ENCODE measurements at places on chromosomes 2 and 18.
A peak's percentile ranks its signal among the peaks of the same experiment; 100 is the strongest.

DNA sequence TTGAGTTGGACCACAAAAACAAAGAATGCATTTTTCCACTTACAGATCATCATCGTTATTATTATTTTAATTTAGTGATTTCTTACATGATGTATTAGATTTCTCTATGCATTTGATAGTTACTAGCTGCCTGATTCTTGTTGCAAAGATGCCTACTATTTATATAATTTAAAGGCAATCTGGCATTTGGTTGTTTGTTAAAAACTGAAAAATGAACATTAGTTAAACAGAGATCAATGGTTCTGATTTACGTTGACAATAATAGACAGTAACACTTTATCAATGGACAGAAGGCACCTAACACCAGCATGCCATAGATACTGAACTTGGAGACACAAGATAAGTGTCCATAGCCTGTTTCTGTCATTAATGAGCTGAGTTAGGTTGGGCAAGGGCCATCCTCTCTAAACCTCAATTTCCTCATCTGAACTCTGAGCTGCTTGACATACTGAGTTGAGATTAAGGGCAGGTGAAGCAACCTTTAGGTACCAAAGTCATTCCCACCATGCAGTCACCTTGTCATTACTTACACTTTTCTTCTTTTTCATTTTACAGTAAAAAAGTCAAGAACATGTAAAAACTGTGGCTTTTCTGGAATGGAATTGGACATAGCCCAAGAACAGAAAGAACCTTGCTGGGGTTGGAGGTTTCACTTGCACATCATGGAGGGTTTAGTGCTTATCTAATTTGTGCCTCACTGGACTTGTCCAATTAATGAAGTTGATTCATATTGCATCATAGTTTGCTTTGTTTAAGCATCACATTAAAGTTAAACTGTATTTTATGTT, 3.1 kb downstream of the CCL20 start:
- no peak overlapping the region for H3K4me3 ChIP-seq
- H3K36me3 ChIP-seq, result no peaks in the 10 kb centered on the region
- H3K27me3 ChIP-seq, result no peaks in the 10 kb centered on the region

- H3K27me3 ChIP-seq, result no peaks in the 10 kb centered on the region
- no peaks in the 10 kb centered on the region for H3K36me3 ChIP-seq
- H3K4me1 ChIP-seq, result peaks cover 27% of the 10 kb centered on the region
- DNase-seq, result no peak
- no peak overlapping the region for H3K4me3 ChIP-seq
- H3K27ac ChIP-seq, result no peak overlapping the region
These were observed 35.4 kb downstream of the INPP4A start for GRCh38 chr2:98479959-98480524.

DNA sequence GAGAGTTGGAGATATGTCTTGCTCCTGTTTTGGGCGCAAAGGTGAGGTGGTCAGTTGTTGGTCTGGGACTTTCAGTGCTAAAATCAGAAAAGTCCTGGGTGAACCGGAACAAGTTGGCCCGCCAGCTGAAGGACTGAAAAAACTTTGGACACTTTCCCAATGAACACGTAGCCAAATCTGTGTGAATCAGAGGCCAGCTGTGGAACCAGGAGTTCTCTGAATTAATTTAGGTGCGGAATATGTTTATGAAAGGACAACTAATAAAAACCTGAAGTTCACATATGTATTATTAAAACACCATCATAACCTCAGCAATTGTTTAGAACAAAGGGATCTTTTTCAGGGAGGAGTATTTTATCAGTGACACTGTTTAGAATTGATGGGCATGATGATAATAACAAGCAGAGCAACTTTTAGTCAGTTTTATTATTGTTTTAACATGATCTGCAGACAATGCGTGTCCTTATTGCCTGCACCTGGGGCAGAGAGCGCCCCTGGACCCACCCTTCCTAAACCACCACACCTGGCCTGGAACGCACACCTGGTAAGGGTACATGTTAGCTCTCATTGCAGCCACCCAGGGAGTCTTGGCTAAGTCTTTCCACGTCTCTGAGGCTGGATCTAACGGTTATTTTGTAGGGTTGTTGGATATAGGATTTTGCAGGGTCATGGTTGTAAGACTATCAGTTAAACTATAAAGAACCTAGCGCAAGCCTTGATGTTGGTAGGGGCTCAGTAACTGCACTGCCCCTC, 9.9 kb upstream of the ODC1 start:
- H3K4me1 ChIP-seq, result peaks cover 33% of the 10 kb centered on the region
- no peak overlapping the region for H3K4me3 ChIP-seq
- no peaks in the 10 kb centered on the region for H3K27me3 ChIP-seq
- H3K27ac ChIP-seq, result peak overlapping the region; percentile 66
- no peaks in the 10 kb centered on the region for H3K36me3 ChIP-seq

DNA sequence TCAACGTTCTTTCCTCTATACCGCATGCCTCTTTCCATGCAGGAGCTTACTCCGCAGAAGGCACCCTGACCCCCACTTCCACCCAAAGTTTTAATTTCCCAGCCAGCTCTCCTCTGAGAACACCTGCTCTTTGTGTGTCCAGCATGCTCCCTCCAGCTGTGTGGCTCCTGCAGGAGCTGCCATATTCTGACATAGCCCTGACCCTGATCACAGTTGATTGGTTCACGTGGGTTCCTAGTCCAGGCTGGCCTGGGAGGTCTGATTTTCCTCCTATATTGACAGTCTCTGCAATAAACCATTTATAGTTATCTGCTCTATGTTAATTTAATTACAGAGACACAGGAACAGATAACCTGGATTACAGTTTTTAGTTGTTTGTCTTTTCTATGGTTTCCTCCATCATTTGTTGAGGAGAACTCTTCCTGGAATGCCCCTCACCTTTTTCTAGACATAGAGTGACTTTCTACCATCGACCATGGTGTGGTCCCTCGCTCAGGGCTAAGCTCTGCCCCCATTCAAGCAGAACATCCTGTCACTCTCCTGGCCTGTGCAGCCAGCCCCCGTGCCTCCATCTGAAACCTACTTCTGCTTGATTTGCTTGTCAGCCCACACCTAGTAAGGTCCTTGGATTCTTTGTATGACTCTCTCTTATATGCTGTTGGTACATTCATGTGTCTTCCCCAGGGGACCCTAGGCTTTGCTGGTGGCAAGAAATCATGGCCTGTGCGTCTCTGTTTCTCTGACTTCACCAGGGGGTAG, 231.5 kb downstream of the LPIN1 start:
- no peak for DNase-seq
- H3K27ac ChIP-seq, result no peak overlapping the region
- no peaks in the 10 kb centered on the region for H3K27me3 ChIP-seq
- no peaks in the 10 kb centered on the region for H3K36me3 ChIP-seq
- no peaks in the 10 kb centered on the region for H3K4me1 ChIP-seq

DNA sequence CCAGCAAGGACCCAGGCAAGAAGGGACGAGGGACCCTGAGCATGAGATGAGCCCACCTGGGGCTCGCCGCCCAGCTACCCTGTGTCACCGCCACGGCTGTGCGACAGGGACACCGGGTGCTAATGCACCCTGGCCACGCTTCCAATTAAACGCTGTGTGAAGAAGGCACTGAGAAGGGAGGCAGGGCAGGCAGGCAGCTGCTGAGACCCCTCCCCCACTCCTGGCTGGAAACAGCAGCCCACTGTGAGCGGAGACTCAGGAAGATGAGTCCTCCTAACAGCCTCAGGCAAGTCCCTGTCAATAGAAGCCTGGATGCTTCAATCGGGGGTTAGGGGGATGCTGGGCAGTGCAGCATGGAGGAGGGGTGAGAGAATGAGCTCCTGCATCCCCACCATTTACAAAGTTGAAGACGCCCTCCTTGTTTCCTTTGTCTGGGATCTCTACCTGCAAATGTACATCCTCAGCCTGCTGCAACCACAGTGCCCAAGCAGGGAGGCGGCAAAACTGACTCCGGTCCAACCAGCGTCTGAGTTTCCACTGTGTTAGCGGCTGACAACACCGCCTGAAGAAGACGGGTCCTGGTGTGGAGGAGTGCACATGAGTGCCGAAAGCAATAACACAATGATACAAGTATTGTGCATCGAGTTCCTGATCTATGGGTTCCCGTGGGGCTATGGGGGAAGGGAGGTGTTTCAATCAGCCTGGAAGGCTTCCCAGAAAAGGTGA, 12.8 kb downstream of the TMEM163 start:
- H3K27me3 ChIP-seq, result no peaks in the 10 kb centered on the region
- no peak overlapping the region for H3K27ac ChIP-seq
- no peaks in the 10 kb centered on the region for H3K36me3 ChIP-seq
- no peak overlapping the region for H3K4me3 ChIP-seq
- no peak for DNase-seq

DNA sequence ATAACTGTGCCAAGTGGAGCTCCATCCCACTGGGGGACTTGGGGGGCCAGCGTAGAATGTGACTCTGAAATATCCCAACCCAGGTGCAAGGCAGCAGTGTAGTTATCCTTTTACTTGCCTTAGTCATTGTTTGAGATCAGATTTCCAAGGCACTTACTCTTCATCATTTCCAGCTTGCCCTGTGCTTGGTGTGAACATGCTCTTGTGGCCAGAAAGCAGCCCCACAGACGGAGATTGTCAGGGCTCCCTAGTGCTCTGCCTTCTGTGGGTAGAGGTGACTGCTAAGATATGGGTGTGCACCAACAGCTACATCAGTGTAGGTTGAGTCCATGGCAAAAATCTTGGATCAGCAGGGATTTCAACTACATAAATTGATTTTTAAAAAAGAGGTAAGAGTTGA, 2010.0 kb upstream of the PIK3C3 start:
- no peak overlapping the region for H3K4me3 ChIP-seq
- H3K27me3 ChIP-seq, result no peaks in the 10 kb centered on the region
- no peaks in the 10 kb centered on the region for H3K36me3 ChIP-seq
- DNase-seq, result no peak

- no peak overlapping the region for H3K27ac ChIP-seq
- DNase-seq, result no peak
- no peak overlapping the region for H3K4me3 ChIP-seq
- H3K4me1 ChIP-seq, result no peaks in the 10 kb centered on the region
- H3K27me3 ChIP-seq, result no peaks in the 10 kb centered on the region
These were observed 116.4 kb upstream of the NYAP2 start for GRCh38 chr2:225282858-225283710.

DNA sequence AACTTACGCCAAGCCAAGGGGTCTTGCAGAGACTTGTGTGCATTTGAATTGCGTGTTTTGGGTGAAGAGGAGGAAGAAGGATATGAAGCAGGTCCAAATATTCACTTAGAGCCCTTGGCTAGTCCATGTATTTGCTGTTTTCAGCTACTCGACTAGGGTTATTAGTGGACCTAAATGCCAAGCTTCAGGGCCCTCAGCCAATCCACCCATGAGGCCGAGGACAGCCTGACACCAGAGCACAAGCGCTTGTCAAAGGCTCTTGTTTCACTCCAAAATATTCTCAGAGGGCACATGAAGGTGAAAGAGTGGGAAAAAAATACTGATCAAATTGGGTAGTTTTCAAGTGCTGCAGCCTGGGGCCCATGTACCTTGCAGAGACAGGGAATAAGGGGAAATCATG, 174.8 kb upstream of the ACAA2 start:
- H3K36me3 ChIP-seq, result no peaks in the 10 kb centered on the region
- H3K27me3 ChIP-seq, result no peaks in the 10 kb centered on the region
- H3K27ac ChIP-seq, result peak overlapping the region; percentile 33
- DNase-seq, result no peak

DNA sequence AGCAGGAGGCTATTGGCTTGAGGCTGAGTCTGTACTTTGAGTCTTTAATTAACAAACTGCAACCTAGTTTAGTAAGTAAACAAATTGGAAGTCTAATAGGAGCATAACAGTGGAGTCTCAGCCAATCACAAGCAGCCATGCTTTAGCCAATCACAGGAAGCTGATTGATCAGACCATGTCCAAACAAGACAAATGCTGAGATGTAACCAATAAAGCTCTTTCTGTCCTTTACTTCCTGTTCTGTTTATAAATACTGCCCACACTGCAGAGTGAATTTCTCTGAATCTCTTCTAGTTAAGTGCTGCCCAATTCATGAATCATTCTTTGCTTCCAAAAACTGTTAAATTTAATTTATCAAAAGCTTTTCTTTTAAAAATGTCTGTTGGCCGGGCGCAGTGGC, 146.6 kb upstream of the DLX2 start:
- no peak for DNase-seq
- no peak overlapping the region for H3K4me3 ChIP-seq
- H3K27me3 ChIP-seq, result no peaks in the 10 kb centered on the region
- no peaks in the 10 kb centered on the region for H3K4me1 ChIP-seq

GRCh38 chr2:22086726-22087125, 963.0 kb downstream of the TDRD15 start:
- DNase-seq, result no peak
- no peak overlapping the region for H3K27ac ChIP-seq
- no peaks in the 10 kb centered on the region for H3K4me1 ChIP-seq
- H3K36me3 ChIP-seq, result no peaks in the 10 kb centered on the region
- H3K4me3 ChIP-seq, result no peak overlapping the region
- H3K27me3 ChIP-seq, result no peaks in the 10 kb centered on the region

DNA sequence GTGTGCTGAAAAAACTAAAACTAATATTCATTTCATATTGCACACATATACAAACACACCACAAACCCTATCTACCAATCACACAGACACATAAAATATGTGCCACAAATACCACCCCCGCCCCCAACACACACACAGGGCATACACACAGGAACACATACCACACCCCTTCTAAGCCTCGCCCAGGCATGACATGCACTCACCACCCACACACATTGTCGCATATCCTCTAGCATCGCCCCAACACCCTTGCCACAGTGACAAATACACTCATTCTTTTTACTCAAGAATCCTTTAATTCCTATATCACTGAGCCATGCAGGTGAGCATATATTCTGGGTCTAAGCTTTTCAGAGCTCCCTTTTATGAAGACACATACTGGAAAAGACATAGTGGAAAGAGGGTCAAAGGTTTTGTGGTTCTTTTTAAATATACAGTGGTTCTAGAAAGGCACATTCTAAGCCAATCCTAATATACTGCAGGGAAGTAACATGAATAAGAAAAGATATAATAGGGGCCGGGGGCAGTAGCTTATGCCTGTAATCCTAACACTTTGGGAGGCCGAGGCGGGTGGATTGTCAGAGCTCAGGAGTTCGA, 24.5 kb upstream of the LCLAT1 start:
- no peaks in the 10 kb centered on the region for H3K27me3 ChIP-seq
- H3K4me1 ChIP-seq, result peaks cover 17% of the 10 kb centered on the region
- DNase-seq, result no peak
- no peak overlapping the region for H3K27ac ChIP-seq
- no peaks in the 10 kb centered on the region for H3K36me3 ChIP-seq

- no peak for DNase-seq
- no peak overlapping the region for H3K27ac ChIP-seq
- H3K36me3 ChIP-seq, result no peaks in the 10 kb centered on the region
- no peaks in the 10 kb centered on the region for H3K27me3 ChIP-seq
These were observed 72.0 kb downstream of the ARMC9 start for GRCh38 chr2:231270221-231271114.

- no peak overlapping the region for H3K4me3 ChIP-seq
- no peaks in the 10 kb centered on the region for H3K4me1 ChIP-seq
- H3K36me3 ChIP-seq, result no peaks in the 10 kb centered on the region
- H3K27me3 ChIP-seq, result no peaks in the 10 kb centered on the region
These were observed 13.3 kb upstream of the CDH7 start for GRCh38 chr18:65737471-65737955.

DNA sequence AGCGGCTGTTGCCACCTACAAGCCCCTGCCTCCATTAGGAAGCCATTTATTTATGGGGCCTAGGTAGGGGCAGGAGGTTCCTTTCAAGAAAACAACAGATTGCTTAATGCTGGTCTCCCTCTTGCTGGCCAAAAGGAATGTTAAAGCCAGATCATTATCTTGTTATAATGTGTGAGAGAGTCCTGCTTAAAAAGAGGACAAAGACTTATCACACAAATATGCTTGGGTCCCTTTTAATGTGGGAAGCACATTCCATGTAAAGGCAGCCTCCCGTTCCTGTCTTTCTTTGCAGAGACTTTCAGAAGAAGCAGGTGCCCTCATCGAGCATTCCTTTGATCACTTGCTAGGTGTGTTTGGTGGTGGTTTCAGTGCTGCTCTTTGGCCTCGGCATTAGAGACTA, 76.4 kb downstream of the AGAP1 start:
- H3K4me3 ChIP-seq, result no peak overlapping the region
- peaks cover 16% of the 10 kb centered on the region for H3K4me1 ChIP-seq
- H3K27ac ChIP-seq, result no peak overlapping the region
- H3K27me3 ChIP-seq, result no peaks in the 10 kb centered on the region
- H3K36me3 ChIP-seq, result no peaks in the 10 kb centered on the region
